Spleen (tissue), 13 donors: ENCODE measurements at places on chromosomes 1 and 21. TPM values are rescaled to one million over a fixed set of nuclear protein-coding genes. Genes with fewer than 3 reads are reported as not detected.

DNM3 gene
- total RNA-seq = 5.0 TPM

CLCA1 gene
- total RNA-seq = not detected

TMEM183A gene
- total RNA-seq = 54.3 TPM

C1orf94 gene
- not detected for total RNA-seq

XCL2 gene
- 17.2 TPM for total RNA-seq

RPE65 gene
- not detected for total RNA-seq

RGS8 gene
- 0.11 TPM for total RNA-seq

CDC20 gene
- 8.2 TPM for total RNA-seq

WNT9A gene
- 0.54 TPM for total RNA-seq

PCNX2 gene
- total RNA-seq = 16.0 TPM
